ENCODE measurements at places on chromosomes 12 and 14. TPM values are rescaled to one million over a fixed set of nuclear protein-coding genes. Genes with fewer than 3 reads are reported as not detected.

The TAS2R42 gene
- polyA plus RNA-seq, result not detected

The ASCL4 gene
- not detected for polyA plus RNA-seq

The SLC35F4 gene
- not detected for polyA plus RNA-seq

The KLRK1 gene
- polyA plus RNA-seq, result not detected

Measured in foreskin keratinocyte (primary cell).